ENCODE measurements at places on chromosomes 7 and 10.

- DNase-seq, result no peak
Observed at GRCh38 chr10:7159928-7160327, 250.9 kb downstream of the SFMBT2 start.

GRCh38 chr7:77453531-77453930, 37.4 kb upstream of the GSAP start:
- DNase-seq, result no peak

DNA sequence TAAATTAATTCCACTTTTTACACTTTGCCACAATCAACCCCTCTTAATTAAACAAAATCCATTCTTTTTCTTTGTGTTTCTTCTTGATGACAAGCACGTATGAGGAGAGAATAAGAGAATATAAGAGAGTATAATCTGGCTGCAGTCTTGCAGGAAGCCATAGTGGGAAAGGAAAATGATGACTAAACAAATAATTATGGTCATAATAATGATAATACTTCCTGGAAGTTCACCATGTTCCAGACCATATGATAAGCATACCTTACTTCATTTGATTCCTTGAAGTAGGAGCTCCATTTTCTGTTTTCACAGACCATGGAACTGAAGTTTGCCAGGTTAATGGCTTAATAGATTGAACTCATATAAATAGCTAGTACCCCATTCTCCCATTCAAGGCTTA, 237.8 kb downstream of the SEMA3D start:
- DNase-seq, result no peak

GRCh38 chr10:78049851-78050250, 16.2 kb downstream of the RPS24 start:
- DNase-seq, result no peak

GRCh38 chr10:132169766-132170560, 16.8 kb upstream of the DPYSL4 start:
- DNase-seq, result no peak

GRCh38 chr10:97683556-97684367, 3.3 kb downstream of the AVPI1 start:
- DNase-seq, result no peak
